GM20000 (cell line): ENCODE measurements at places on chromosomes 2 and 18.

GRCh38 chr18:34604591-34604990 is 105.5 kb upstream of the DTNA start:
- DNase-seq = no peak

DNA sequence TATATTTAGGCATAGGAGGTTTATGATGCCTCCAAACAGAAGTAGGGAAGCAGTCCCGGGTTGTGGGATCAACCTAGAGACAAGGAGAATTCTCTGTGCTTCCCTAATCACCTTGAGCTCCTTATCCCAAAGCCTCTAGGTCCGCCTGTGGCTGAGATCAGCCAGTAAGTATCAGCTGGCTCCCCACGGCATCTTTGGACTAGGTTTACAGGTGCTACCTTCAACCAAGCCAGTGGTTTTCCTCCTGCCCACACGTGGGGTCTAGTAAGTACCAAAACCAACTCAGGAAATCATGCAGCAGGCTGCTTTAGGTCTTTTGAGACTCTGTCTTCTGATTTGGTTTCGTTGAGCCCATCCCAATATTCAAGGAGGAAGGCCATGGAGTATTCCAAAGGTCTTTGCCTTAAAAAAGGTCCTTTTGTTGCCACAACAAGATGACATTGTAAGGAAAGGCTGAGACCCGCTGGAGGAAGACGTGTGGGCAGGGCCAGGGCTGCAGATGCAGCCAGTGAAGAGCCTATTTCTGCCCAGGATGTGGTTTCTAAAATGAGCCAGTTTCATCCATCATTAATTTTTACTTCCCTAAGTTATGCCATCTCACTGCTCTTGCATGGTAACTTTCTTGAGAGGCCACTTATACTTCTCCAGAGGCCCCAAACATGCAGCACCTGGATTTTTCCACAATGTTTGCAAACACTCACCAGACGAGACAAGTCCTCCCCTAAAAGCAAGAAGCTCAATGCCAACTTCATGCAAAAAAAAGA is 248.7 kb downstream of the RNF152 start:
- DNase-seq = no peak

DNA sequence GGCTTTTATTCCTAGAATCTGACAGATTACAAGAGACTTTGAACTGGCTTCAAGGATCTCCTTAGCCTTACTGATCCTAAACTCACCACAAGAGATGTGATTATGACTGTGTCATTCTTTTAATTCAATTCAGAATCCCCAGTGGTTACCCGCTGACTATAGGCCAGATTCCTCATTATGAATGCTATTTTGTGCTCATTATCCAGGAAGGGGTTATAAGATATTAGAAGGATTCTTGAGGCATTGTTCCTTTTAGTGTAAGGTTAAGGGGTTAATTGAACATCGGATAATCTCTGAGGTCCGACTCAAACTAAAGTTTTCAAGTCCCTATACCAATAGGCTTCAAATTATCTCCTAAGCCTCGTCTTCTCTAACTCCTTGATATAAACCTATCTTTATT is 39.4 kb upstream of the TDRD15 start:
- no peak for DNase-seq

DNA sequence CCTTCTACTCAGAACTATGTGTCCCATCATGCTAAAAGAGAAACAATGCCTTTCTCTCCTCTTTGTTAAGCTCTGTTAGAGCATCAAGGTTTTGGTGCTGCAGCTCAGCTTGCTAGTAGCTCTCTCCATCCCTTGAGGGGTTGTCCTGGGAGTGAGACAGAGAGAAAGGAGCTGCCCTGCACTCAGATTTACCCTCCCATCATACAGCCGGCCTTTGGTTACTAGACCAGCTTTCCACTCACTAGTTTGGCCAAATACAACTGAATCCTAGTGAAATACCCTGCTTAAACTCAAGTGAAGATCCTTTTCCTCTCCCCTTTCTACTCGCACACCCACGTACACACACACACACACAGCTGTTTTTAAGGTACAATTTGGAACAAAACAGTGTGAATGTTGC is 2.3 kb upstream of the CHN1 start:
- no peak for DNase-seq

DNA sequence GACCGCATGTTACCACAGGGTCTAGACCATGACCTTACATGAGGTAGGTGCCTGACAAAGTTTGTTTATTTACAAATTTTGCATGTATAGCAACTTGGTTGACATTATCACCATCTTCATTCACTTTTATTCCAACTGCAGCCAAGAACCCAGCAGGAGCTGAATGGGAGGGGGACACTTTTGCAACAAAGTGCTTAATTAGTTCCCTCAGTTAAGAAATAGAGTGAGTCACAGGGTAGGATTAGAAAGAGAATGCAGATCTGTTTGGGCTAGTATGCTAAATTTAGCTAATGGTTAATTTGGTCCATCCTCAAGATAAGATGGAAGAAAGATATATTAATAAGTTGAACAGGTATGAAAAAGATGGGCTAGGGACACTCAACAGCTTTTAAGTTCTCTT is 678.9 kb downstream of the ARHGAP15 start:
- no peak for DNase-seq

- no peak for DNase-seq
These were observed 89.9 kb downstream of the MAPK4 start for GRCh38 chr18:50649821-50650220.

- DNase-seq = no peak
These were observed 319.3 kb upstream of the MMADHC start for GRCh38 chr2:149906886-149907285.

DNA sequence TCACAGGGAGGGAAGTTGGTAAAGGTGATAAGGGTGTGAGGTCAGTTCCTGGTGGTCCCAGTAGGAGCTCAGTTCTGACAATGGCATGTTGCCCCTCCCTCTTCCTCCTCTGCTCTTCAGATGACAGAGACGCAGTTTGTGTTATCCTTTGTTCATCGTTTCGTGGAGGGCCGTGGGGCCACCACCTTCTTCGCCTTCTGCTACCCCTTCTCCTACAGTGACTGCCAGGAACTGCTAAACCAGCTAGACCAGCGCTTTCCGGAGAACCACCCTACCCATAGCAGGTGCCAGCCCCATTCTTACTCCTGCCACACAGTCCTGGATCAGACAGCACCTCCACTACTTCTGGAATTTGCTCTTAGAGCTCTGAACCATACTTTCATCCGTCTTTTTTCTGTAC is 2.3 kb downstream of the AGBL5 start:
- DNase-seq = no peak

- DNase-seq = no peak
These were observed 1.3 kb downstream of the PTPRM start for GRCh38 chr18:7568426-7568825.

GRCh38 chr18:78165525-78165924 is 814.1 kb upstream of the SALL3 start:
- no peak for DNase-seq

- no peak for DNase-seq
These were observed 10.8 kb upstream of the KCNG2 start for GRCh38 chr18:79786786-79787526.

DNA sequence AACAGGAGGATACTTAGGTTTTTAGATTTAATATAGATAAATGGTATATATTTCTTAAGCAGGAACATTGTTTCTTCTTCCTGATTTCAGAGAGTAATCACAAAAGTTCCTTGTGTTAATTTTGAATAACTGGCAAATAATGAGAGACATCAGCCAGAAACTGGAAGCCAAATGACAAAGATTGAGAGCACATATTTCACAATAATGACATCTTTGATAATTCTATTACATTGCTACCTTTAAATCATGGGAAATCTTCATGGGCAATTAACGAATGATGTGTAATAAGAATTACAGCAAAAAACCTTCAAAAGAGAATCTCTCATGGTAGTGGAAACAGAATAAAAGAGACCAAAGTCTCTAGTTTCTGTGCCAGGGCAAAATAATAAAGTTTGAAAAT is 215.1 kb downstream of the NUP35 start:
- no peak for DNase-seq

DNA sequence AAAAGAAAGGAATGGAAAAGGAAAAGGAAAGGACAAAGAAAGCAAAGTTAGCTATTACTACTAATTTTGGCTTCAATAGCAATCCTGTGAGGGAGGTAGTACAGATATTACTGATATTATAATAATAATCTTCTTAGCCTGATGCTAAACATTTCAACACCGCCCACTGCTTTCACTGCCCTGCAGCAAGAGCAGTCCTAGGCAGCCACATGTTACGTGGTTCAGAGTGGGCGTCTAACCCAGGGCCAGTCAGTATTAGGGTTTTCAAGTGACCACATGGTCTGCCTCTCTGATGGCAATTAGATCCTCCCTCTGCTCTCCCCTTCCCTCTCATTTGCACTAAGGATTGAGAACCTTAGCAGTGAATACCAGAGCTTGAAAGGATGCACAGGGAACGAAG is 83.7 kb upstream of the ZNF397 start:
- DNase-seq = peak; percentile 30

DNA sequence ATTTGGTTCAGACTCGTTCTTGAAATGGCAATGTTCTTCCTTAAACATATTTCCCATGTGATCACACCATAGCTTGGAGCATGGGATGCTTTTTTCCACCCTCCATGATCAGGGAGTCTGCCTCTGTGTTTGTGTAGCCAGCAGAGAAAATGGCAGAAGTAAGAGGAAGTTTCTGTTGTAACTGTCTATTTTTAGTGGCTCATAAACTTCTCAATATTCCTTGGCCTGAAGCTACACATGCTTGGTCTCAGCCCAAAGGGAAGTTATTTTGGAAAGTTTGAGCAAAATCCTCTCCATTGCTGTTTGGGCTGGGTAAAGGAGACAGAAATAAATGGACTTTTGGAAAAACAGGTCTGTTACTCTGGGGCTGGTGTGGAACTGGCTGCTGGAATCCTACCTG is 33.4 kb upstream of the ITGA6 start:
- DNase-seq = no peak

- DNase-seq = no peak
These were observed 516.7 kb downstream of the KCNJ3 start for GRCh38 chr2:155215037-155215707.

DNA sequence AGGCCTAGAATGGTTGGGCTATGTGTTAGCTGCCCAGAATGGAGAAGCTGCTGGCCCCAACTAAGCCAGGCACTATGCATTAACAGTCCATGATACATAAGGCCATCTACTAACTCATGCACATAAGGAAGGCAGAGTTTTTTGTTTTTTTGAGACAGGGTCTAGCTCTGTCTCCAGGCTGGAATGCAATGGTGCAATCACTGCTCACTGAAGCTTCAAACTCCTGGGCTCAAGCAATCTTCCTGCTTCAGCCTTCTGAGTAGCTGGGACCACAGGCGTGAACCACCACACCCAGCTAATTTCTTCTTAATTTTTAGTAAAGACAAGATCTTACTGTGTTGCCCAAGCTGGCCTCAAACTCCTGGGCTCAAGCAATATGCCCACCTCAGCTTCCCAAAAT is 37.6 kb downstream of the GPR45 start:
- DNase-seq = no peak

DNA sequence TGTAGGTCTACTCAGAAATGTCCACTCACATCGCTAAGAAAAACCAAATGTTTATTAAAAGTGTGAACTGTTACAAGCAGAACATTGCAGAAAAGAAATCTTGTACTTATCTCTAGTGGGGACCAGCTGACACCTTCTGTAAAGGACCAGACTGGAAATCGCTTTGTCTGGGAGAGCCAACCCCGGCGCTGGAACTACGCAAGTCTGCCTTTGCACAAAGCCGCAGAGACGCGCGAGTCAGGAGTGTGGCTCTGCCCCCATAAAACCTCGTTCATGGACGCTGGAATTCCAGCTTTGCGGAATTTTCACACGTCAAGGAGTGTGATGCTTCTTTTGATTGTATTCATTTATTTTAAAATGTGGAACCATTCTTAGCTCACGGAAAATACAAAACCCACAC is 141.9 kb upstream of the SALL3 start:
- no peak for DNase-seq

GRCh38 chr2:95054016-95054415 is 28.5 kb downstream of the MAL start:
- no peak for DNase-seq

- DNase-seq = no peak
These were observed 157.8 kb downstream of the LDLRAD4 start for GRCh38 chr18:13376298-13376840.

DNA sequence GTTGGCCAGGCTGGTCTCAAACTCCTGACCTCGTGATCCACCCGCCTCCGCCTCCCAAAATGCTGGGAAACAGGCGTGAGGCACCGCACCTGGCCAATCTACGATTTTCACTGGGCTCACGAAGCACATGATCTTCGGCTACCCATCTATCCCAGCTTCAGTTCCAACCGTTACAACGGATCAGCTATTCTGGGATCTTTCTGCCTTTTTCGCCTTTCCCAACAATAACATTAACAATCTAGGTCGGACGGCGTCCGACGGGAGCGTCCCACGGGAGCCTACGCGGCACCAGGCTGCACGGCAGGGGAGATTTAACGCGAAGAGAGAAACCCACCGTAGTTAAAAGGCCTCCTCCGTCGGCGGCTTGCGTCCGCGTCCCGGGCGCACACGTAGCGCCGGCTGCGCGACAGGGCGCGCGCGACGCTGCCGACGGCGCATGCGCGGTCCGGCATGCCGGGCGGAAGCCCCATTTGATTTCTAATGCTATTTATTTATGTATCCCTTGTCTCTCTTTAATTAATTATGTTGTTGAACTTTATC is at the start of gene MSL3B:
MSL3B (minus strand) TSS at position 394 of the 540 bp plus-strand sequence.
- peak; percentile 88 for DNase-seq

DNA sequence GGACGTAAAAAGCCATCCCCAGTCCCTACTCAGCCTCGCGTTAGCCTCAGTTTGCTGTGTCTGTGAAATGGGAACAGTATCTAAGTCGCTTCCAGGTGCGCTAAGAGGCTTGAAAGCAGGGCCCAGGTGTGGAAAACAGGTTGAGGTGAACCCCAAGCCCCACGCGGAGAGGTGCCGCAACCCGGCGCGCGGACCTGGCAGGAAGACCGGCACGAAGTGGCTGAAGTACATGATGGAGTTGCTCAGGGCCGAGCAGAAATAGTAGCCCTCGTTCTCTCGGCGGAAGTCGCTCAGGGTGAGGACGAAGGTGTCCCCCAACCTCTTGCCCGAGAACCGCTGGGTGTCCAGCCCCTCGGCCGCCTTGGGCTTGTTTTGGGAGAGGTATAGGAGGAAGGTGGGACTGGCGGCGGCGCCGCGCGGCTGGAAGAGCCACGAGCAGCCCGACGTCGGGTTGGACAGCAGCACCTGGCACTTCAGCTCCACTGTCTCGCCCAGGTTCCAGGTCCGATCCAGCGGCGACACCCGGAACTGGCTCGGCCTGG is 508 bp downstream of the CD8A start:
- no peak for DNase-seq

DNA sequence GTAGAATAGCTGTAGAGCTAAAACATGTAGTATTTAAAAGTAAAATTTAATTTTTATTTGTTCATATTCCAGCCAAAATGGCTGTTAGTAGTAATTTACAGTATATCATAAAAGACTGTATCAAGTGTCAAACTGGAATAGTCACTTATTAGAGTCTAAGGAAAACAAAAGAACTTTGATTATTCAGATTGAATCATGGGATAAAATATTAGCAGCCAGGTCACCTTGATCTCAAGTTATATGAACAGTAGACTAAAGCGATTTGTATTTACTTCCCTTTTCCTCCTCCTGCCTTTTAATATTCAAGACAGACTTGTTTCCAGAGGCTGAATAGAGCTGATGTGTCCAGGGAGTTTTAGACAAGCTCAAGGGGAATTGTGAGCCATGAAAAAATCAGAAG is 54.4 kb downstream of the PMAIP1 start:
- no peak for DNase-seq
